NCI-H2171 (cell line): ENCODE measurements at places on chromosomes 2 and 18.

DNA sequence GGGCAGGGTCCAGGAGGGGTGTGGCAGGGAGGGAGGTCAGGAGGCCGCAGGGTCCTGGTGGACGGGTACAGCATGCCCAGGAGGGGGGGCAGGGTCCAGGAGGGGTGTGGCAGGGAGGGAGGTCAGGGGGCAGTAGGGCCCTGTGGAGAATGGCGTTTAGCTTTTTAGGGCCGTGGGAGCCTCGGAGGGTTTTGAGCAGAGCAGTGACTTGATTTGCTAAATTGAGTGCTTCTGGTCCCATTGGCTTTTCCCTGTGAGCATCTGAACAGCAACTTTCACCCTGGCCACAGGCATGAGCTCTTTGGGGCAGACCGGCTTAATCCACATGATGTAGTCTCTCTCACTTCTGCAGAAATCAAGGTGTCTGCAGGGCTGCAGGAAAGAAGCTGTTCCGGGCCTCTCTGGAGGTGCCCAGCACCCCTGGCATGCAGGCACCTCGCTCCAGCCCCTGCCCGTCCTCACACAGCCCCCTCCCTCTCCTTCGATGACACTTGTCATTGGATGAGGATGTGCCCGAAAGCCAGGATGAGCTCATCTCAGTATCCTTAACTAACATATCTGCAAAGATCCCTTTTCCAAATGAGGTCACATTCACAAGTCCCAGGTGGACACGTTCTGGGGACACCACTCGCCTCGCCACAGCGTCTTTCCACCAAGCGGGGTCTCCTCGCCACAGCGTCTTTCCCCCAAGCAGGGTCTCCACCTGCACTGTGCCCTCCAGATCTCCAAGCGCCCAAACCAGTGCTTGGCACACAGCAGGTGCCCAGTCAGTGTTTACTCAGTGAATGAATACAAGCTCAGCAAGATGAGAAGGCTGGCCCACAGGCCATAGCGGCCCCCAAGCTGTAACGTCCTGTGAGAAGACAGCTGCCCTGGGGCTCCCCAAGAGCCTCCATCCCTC lies 94.0 kb downstream of the NDUFA10 start:
- DNase-seq, result no peak

DNA sequence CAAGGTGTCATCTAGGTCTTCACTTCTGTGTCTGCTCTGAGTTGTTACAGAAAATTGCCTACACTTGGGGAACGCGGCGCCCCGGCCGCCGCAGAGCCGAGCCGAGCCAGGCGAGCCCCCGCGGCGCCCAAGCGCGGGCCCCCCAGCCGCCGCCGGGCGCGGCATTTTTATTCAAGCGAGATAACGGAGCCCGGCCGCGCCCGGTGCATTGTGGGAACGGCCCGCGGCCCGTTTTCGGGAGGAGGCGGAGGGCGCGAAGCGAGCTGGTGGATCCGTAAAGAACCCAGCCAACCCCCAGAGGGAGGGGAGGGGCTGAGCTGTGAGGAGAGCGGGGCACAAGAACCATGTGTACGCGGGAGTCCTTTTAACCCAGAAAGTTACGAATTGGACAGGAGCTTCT lies 191.8 kb downstream of the FTCDNL1 start:
- DNase-seq, result peak; percentile 13

GRCh38 chr2:2933426-2933825 lies 444.2 kb downstream of the EIPR1 start:
- peak; percentile 10 for DNase-seq

DNA sequence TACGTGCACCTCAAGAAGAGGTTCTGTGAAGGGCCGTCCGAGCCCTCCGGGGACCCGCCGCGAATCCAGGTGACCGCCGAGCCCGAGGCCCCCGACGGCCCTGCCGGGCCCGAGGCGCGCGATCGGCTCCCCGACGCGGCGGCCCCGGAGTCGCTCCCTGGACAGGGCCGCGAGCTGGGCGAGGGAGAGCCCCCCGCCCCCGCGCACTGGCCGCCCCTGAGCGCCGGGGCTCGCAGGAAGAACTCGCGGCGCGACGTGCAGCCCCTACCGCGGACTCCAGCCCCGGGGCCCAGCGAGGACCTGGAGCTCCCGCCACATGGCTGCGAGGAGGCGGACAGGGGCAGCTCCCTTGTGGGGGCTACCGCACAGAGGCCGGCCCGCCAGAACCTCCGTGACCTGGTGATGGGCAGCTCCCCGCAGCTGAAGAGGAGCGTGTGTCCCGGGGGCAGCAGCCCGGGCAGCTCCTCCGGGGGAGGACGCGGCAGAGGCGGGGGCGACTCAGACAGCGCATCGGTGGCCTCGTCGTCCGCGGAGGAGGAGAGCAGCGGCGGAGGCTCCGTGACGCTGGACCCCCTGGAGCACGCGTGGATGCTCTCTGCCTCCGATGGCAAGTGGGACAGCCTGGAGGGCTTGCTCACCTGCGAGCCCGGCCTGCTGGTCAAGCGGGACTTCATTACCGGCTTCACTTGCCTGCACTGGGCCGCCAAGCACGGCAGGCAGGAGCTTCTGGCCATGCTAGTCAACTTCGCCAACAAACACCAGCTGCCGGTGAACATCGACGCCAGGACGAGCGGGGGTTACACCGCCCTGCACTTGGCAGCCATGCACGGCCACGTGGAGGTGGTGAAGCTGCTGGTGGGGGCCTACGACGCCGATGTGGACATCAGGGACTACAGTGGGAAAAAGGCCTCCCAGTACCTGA lies 812 bp downstream of the SOWAHC start:
- no peak for DNase-seq

DNA sequence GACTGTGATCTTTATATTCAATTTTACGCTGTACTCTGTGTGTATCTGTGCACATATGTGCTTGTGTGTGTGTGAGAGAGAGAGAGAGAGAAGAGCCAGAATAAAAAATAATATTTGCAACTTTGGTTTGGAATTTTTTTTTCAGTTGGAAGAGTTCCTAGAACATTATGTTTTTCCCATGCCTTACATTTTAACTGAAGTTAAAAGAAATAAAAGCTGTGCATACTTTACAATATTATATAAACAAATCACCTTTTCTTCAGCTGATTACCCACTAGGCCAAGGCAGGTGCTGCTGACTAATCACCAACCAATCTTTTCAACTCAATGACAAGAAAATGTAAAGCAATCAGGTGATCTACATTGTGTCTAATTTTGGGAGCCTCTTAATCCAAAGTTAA lies 366.3 kb downstream of the NYAP2 start:
- no peak for DNase-seq

GRCh38 chr2:233795735-233796171 lies 17.6 kb downstream of the MROH2A start:
- no peak for DNase-seq

DNA sequence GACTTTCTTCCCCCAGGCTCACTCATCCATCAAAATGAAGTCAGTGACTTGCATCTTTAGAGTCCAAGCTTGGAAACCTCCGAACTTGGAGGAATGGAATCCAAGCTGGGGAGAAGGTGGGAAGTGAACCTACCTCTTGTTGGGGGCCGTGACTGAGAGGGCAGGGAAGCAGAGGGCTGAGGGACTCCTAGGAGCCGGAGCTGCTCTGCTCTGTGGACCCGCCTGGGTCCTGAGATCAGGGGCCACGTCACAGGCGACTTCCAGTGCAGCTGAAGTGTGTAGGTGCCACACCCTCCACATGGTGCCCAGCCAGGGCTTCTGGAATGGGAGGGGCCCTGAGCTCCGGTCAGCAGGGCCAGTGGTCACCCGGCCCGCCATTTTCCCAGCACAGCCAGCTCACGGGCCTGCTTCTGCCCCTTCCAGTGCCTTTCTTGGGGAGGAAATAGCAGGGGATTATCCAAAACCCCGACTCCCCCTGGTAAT lies 63.4 kb upstream of the OTOS start:
- no peak for DNase-seq

DNA sequence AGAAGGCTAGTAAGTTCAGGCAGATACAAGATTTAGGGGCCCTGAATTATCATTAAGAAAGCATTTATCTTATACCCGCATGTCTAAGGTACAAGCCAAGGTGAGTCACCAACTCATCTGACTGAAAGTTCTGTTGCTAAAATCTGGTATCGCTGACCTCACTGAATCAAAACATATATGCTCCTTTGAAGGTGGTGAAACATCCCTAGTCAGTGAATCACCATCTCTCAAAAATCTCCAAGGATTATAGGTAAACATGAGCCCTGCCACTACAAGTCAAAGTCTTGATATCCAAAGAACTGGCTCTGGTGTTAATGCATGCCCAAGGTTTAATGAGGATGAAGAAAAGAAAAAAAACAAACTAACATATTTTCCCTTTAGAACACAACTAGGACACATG lies 43.5 kb downstream of the IRS1 start:
- no peak for DNase-seq

DNA sequence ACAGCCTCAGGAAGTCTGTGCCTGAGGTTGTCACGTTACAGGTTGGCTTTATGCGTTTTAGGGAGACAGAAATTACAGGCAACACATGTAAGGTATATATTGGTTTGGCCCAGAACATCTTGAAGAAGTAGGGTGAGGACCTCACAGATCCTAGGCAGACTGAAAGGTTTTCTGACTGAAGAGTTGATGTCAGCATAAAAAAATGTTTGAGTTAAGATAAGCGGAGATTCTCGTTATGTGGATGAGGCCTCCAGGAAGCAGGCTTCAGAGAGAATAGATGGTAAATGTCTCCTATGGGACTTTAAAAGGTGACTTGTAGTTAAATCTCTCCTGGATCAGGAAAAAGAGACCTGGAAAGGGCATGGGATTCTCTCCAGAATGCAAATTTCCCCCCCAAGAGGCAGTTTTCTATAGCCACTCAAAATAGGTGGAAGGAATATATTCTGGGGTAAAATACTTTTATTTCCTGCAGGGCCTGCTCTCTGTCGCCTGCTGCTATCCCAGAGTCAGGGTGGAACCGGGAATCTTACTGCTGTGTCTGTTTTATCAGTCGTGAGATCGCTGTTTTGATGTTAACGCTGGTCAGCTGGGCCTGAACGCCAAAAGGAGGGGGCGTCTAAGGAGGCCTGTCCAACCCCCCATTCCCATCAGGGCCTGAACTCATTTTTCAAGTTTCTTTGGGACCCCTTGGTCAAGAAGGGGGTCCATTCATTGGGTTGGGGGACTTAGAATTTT lies 171.1 kb downstream of the HDAC4 start:
- DNase-seq, result no peak

- no peak for DNase-seq
Measured at GRCh38 chr18:11947214-11948191, 33.8 kb upstream of the IMPA2 start.

GRCh38 chr2:160609346-160609745 lies 115.7 kb upstream of the RBMS1 start:
- DNase-seq, result no peak

DNA sequence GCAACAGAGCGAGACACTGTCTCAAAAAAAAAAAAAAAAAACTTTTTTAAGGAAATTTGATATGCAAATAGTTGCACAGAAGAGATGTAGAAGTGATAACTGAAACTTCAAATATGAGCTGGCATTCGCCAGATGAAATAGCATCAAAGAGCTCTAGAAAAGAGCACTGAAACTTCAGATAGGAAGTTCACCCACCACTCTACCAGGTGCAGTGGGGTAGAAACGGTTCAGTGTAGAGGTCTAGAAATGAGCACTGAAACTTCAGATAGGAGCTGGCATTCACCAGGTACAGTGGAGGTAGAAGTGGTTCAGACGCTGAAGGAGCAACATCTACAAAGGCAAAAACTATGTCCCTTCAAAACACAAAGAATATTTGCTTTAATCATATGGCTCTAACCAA lies 9.0 kb upstream of the ONECUT2 start:
- DNase-seq, result no peak

- DNase-seq, result no peak
Measured at GRCh38 chr2:128563348-128563687, 244.7 kb upstream of the HS6ST1 start.

- no peak for DNase-seq
Measured at GRCh38 chr2:235511187-235511661, 17.4 kb downstream of the AGAP1 start.

DNA sequence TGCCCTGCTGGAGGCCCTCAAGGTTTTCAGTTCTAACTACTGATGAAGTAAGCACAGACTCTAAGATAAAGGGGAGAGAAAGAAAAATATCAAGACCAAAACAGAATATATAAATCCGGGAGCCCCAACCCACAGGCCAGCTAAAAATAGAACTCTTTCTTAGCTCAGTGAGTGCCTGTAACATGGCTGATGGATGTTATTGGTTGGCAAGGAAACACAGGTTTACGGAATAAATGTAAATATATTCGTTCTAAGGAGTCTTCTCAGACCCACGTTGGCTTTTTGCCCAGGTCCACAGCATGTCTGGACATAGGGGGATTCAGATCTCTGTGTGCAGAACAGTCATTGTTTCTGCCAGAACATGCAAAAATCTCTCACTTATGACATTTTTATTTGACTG lies 139.0 kb upstream of the SERPINE2 start:
- no peak for DNase-seq
